Right ventricle myocardium inferior (tissue), 1 donor: ENCODE measurements at places on chromosomes 4 and X.

DNA sequence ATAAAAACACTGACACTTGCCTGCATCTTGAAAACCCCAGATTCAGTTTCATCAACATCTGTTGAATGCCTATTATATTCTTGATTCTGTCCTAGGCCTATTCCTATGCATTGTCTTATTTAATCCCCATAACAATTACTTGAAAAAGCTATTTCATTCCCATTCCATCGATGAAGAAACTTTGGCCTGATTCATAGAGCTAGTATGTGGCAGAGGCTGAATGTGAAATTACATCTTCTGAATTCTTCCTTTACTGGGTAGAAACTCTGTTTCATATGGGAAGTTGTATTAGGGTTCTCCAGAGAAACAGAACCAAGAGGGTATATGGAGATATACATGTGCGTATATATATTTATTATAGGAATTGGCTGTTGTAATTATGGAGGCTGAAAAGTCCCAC lies 35.0 kb upstream of the SLC4A4 start:
- DNase-seq, result no peak

GRCh38 chr4:79987401-79987800 lies 85.6 kb downstream of the ANTXR2 start:
- no peak for DNase-seq

GRCh38 chr4:176435901-176436292 lies 116.1 kb downstream of the SPCS3 start:
- DNase-seq, result no peak

DNA sequence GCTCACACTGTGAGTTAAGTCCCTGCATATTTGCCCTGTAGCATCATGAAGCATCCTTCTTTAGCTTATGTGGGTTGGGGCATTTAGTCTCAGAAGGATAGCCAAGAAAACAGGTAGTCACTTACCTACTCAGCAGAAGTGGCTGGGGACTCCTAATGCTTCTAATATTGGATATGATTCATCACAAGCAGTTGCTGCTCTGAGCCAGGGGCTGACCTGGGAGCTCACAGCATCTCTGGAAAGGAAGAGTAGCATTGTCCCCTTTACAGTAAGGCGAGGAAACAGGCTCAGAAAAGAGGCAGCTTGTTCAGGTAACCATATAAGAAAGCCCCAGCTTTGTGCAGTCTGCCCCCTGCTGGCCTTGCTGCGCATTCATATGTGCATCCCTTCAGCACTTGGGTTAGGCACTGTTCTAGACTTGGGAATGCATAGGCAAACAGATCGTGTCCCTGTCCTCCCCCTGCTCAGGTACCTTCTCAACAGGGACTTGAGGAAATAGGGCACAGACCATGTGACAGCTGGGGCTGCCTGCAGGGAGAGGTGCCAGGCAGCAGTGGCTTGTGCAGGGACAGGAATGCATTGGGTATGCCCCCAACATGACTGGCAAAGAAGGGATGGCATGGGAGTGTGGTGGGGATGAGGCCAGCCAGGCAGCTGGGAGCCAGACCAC lies 35.7 kb upstream of the TBC1D14 start:
- DNase-seq, result peak; percentile 87

GRCh38 chr4:120850018-120850599 lies 72.4 kb downstream of the PRDM5 start:
- DNase-seq, result no peak

GRCh38 chr4:172412851-172413580 lies 599.8 kb downstream of the GALNTL6 start:
- DNase-seq, result no peak

- DNase-seq, result peak; percentile 67
These were observed 39.0 kb upstream of the HGFAC start for GRCh38 chr4:3402491-3403347.

GRCh38 chrX:124362072-124362471 lies 15.7 kb downstream of the SH2D1A start:
- DNase-seq, result no peak

DNA sequence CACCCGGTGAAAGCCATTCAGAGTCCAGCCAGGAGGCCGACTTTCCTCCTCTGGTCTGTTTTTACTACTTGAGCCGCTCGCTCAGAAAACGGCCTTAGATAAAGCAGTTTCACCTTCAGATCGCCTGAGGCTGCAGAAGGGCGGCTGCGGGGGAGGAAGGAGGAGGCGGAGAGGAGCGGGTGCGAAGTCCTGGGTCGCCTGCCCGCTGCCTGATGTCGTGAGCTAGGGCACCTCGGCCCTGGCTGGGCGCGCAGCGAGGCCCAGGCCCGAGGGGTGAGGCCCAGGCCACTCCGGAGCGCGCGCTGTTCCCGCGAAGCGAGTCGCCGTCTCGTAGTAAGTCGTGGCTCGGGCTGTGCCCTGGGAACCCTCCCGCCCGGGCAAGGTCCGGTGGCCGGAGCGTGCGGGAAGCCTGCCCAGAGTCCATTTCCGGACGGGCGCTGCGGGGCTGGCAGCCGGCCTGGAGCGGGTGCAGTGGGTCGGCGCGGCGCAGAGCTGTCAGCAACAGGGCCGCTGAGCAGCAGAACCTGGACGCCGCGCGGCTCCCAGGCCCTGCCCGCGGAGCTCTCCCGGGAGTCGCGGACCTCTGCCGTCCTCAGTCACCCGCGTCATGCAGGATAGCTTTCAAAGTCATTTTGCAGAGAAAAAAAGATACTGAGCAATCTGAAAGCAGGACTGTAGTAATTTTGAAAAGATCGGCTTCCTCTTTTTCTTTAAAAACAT lies 18.6 kb downstream of the TRIM2 start:
- peak; percentile 80 for DNase-seq

GRCh38 chr4:71765821-71766383 lies 18.0 kb downstream of the GC start:
- DNase-seq, result no peak

- no peak for DNase-seq
These were observed 185.5 kb upstream of the CPEB2 start for GRCh38 chr4:14816623-14817261.

GRCh38 chr4:184153781-184154180 lies 63.9 kb downstream of the ENPP6 start:
- no peak for DNase-seq

GRCh38 chr4:128353791-128354190 lies 66.2 kb upstream of the PGRMC2 start:
- DNase-seq, result no peak

GRCh38 chrX:137172317-137172948 lies 138.6 kb upstream of the GPR101 start:
- no peak for DNase-seq

- no peak for DNase-seq
These were observed 181.8 kb downstream of the USP46 start for GRCh38 chr4:52477191-52477780.

DNA sequence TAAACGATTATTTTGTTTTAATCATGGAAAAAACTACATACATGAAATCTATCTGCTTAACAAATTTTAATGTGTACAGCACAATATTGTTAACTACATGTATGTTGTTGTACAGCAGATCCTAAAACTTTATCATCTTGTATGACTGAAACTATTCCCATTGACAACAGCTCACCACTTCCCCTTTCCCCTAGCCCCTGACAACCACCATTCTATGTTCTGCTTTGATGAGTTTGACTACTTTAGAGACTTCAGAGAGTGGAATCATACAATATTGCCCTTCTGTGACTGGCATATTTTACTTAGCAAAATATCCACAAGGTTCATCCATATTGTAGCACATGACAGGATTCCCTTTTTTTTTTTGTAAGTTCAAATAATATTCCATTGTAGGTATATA lies 185.9 kb downstream of the CFAP299 start:
- DNase-seq, result no peak
